SK-MEL-5 (cell line): ENCODE measurements at places on chromosomes 3 and 15. TPM values are rescaled to one million over a fixed set of nuclear protein-coding genes. Genes with fewer than 3 reads are reported as not detected.

UPK1B gene
- total RNA-seq, result not detected in 2 replicates

SEMA3B gene
- 0.85 and 0.96 TPM in 2 replicates for total RNA-seq

ITPR1 gene
- 13.4 and 14.5 TPM in 2 replicates for total RNA-seq

MEF2A gene
- 29.9 and 32.2 TPM in 2 replicates for total RNA-seq

PLCH1 gene
- 0.26 and 0.35 TPM in 2 replicates for total RNA-seq

SENP7 gene
- 10.7 and 12.1 TPM in 2 replicates for total RNA-seq

MELTF gene
- total RNA-seq, result 188 and 210 TPM in 2 replicates

GRCh38 chr15:62545467-62546227 lies 380.6 kb upstream of the C2CD4B start:
- no peak for DNase-seq

DNA sequence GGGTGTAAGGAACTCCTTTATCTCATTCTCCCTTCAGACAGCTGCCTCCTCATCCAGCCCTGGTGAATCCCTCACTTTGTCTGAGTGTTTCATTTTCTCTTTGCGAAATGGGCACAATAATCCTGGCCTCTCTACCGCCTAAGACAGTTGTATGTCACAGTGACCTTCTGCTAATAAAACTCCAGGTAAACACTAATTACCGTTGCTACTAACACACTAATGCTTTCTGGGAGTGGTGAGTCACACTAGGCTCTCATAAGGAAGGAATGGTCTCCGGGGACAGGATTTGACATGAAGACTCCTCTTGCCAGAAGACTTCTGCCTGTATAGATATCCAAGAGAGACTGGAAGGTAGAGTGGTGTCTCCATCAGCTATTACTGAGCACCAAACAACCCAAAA lies 71.7 kb upstream of the SNRK start:
- DNase-seq, result no peak

DNA sequence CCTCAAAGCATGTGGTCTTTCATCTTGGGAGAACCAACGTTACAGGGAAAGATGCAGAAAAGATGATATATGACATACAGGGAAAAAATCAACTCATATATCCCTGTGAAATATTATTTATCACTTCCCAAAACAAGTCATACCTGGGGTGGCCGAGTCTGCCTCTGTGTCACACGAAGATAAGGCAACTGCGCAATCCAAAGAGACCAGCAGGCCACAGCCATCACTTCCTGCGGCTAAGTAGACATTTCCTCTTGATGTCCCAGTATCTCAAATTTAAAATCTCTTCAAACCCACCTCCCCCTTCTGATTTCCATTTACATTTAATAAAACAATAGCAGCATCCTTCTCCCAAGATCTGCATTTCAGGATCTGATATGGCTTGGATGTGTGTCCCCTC lies 71.5 kb downstream of the IGF2BP2 start:
- DNase-seq, result no peak

DNA sequence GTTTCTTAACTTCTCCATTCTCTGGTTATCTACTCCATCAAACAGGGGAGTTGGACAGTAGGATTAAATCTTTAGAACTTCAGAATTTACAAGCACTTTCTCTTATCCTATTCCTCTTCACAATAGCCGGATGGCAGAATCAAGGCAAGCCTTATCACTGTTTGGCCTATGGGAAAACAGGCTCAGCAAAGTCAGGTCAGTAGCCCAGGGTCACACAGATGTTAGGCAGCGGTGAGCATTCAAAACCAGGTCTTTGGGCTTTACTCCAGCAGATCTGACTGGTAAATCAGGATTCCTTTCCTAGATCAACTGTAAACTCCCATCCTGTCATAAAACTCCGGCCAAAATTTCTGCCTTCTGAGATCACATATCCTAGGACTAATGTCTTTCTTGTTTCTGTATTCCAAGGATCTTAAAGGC lies 258.4 kb downstream of the OPA1 start:
- no peak for DNase-seq

DNA sequence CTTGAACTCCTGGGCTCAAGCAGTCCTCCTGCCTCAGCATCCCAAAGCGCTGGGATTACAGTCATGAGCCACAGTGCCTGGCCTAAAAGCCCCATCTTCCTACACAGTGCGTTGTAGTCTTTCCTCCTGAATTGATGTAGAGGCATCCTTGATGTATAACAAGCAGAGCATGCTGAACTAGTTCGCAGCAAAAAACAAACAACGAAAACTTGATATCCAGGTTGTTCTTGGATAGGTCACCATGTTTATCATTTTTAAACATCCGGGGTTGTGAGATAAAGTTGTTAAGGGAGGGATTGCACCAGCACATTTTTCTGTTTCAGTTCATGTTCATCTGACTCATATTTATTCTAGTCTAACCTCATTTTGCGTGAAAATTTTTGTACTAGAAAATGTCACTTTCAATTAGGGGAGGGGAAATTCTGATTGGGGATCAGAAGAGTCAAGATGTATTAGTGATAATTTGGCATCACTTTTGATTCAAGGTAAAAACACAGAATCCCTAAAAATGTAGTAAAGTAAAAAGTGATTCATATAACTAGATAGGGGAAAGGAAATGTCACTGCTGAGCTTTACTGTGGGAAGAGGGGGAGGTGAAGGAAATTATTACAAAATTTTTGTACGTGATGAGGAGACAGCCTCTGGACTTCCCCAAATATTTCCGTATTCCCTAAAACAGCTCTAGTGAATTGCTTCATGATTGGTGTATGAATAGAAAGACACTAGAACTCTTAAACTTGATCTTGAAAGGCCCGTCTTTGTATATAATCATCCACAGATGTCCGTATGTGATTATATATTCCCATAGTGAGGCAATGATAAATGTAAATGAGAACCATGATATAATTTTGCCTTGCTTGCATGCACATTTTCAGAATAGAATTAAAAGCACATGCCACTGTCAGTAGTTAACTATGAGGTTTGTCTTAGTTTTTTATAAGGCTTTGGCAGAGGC lies 22.9 kb downstream of the RAB8B start:
- no peak for DNase-seq

DNA sequence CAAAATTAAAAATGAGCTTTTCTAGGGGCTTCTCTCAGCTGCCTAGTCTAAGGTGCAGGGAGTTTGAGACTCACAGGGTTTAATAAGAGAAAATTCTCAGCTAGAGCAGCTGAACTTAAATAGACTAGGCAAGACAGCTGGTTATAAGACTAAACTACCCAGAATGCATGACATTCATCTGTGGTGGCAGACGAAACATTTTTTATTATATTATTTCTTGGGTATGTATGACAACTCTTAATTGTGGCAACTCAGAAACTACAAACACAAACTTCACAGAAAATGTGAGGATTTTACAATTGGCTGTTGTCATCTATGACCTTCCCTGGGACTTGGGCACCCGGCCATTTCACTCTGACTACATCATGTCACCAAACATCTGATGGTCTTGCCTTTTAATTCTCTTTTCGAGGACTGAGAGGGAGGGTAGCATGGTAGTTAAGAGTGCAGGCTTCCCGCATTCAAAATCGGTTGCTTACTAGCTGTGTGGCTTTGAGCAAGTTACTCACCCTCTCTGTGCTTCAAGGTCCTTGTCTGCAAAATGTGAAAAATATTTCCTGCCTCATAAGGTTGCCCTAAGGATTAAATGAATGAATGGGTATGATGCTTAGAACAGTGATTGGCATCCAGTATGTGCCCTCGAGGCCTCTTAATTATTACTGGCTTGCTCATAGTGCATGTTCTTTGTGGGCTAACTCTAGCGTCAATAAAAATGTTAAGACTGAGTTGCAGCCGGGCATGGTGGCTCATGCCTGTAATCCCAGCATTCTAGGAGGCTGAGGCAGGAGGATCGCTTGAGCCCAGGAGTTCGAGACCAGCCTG lies 984 bp downstream of the CCR5 start:
- no peak for DNase-seq

GRCh38 chr3:108472001-108472591 lies 38.3 kb downstream of the MYH15 start:
- no peak for DNase-seq

DNA sequence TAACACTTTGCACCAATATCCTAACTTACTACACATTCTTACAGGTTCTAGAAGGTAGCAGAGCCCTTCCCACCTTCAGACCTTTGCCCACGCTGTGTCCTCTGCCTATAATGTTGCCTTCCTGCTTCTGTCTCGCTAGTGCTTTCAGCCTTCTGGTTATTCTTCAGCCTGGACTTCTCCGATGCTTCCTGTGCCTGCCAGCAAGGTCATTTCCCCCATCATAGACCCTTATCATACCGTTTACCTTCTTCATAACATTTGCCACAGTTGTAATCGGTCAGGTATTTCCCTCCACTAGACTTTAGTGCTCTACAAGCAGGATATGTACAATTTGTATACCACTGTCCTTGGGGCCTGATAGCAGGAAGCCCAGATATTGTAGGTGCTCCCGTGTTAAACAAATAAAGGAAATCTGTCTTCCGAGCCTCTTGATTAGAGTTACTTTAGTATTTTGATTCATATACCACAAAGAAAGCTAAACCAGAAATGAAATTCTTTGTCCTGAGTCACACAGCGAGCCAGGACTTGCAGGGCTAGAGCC lies 35.8 kb upstream of the CMTM7 start:
- no peak for DNase-seq

DNA sequence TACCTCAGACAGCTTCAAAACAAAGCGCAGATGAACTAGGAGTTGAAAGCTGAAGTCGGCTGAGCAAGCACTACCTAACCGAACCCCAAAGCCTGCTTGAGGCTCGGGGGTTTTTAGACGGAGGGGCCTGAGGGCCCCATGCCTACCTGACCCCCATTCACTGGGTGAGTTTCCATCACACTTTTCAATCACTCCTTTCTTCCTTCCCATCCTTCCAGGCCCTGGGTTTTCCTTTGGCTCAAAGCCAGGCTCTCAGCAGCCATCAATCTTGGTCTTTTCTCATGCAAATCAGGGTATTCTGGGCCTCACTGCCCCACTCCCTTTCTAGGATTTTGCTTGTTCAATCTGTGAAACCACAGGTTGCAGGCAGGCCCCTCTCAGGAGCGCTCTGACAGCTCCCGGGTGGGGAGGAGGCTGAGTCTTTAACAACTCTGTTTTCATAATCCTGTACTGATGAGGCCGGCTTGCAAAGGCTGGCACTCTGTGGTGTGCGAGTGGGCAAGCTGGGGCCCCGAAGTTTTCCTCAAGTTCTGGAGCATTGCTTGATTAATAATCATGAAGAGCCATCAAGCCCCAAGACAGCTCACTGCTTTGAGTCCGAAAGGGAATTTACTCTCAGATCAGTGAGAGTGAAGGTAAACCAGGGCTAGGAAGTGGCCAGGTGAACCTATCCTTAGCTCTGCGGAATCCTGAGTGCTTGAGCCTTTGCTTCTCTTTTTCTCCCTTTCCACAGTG lies 97.6 kb downstream of the FRMD4B start:
- no peak for DNase-seq

- DNase-seq, result peak; percentile 77
Measured at GRCh38 chr3:36700537-36701248, 63.7 kb downstream of the DCLK3 start.

GRCh38 chr3:184229394-184230080 lies at the start of gene VWA5B2:
VWA5B2 (plus strand) TSS chr3:184229585; CDS start chr3:184230529, 944 bp downstream.
- DNase-seq, result peak; percentile 64
